Stimulated activated CD8-positive, alpha-beta memory T cell treated with anti-CD3 and anti-CD28 coated beads, Interleukin-7, amount 100 ng/mL, for 4 hours (primary cell): ENCODE measurements at places on chromosomes 13 and 19.

- no peak for DNase-seq
Measured at GRCh38 chr19:29745253-29745652, 30.2 kb upstream of the C19orf12 start.

DNA sequence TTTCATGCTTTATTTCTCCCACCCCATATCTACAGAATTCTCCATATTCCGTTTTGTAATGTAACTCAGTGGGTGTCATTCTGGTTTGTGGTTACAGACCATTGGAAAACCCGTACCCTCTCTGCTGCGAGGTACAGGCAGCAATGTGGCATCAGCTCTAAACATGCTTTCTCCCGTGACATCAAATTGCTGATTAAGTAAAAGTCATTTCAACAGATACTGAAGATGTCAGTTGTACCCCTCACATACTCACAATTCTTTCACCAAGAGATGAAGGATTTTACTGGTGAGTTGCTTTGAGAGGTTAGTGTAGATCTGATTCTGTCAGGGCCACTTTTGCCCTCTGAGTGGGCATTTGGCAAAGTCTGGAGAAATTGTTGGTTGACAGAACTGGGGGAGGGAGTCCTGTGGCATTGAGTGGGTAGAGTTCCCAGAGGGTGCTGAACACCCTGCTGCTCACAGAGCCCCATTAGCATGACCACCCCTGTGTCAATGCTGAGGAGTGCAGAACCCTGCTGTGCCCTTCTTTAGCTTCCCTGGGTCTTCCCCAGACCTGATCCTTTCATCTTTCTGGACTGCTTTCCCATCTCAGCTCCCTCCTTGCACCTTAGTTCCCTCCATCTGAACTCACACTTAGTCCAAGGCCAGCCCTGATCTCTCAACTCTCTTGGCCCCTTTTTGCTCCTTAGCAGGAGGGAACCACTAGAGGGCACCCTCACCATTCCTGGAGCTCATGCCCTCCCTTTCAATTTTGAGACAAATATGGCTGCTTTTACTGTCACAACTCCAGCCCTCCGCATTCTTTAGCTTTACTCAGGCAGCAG is 39.9 kb upstream of the CEACAM8 start:
- DNase-seq = no peak

DNA sequence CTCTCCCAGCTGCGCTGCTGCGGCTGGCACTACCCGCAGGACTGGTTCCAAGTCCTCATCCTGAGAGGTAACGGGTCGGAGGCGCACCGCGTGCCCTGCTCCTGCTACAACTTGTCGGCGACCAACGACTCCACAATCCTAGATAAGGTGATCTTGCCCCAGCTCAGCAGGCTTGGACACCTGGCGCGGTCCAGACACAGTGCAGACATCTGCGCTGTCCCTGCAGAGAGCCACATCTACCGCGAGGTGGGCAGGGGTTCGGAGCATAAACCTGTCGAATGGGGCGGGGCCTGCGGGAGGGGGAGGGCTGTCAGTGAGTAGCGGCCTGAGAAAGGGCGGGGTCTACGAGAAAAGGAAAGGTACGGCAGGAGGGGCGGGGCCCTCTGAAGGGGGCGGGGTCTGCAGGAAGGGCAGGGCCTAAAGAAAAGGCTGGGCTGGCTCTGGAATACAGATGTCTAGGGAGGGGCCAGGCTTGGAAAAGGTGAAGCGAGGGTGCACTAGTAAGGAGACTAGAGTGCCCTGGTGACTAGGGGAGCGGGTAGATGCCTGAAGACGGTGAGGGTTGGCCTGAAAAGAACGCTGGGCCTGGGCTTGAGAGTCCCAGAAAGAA is 3.6 kb downstream of the CD37 start:
- DNase-seq = no peak

- no peak for DNase-seq
Measured at GRCh38 chr19:28920269-28921066, 292.5 kb downstream of the UQCRFS1 start.

DNA sequence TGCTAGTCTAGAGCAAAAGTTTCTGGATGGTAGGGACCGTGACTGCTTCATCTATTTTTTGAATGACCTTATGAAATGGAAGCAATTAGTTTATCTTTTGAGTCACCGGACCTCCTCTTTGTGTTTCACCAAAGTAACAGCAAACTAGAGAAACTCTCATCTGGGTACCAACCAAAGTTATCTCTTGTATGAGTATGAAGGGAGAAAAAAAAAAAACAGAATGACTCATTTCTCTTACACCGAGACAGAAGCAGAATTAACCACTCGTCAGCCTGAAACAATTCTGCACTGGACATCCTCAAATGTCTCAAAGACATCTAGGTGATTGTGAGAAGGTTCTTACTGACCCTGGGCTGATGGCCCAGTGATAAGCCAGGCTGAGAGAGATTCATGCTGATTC is 18.3 kb downstream of the ZNF100 start:
- DNase-seq = no peak

DNA sequence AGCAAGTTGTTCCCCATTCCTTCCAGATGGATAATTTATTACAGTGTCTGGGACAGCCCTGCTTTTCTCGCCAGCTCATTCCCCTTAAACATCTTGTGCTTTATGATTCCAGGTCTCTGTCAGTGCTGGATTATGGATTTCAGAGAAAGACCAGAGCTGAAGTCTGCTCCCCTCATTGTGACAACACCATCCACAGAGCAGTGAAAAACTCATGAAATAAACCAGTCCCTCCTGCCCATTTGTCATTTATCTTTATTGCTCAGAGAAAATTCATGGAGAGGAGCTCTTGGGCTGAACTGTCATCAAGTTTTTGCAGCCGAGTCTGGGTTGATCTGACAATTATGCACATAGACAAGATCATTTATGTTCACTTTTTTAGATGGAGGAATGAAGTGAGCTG is 92.7 kb upstream of the GPR12 start:
- no peak for DNase-seq

- no peak for DNase-seq
Measured at GRCh38 chr13:95615539-95615938, 29.0 kb downstream of the DZIP1 start.

DNA sequence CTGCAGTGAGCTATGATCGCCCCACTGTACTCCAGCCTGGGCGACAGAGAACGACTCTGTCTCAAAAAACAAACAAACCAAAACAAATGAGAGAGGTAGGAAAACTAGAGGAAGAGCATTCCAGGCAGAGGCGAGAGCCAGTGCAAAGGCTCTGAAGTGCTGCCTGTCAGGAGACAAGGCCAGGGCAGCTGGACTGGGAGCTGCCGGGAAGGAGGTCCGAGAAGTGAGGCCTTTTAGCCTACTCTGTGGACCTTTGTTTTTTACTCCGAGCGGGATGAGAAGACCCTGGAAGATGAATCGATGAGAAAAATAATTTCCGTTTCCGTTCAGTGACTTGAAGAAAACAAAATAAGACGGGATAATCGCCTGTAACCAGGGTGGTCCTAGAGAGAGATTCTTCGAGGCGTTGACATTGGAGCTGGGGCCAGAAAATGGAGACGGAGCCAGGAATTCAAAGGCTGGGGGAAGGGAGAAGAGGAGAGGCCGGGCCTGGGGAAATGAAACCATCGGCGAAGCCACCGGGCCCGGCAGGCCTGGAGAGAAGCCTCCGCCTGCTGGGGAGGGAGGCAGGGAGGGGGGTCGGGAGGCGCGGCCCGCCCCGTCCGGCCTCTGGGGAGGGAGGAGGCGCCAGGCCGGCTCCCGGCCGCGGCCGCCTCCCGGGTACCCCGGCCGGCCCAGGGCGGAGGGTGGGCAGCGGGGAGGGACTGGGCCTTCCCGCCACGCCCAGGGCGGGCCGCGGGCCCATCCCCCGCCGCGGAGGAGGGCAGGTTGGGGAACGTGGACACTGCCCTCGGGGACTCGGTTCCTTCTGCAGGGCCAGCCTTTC is 7.8 kb upstream of the SERTAD1 start:
- peak; percentile 44 for DNase-seq

DNA sequence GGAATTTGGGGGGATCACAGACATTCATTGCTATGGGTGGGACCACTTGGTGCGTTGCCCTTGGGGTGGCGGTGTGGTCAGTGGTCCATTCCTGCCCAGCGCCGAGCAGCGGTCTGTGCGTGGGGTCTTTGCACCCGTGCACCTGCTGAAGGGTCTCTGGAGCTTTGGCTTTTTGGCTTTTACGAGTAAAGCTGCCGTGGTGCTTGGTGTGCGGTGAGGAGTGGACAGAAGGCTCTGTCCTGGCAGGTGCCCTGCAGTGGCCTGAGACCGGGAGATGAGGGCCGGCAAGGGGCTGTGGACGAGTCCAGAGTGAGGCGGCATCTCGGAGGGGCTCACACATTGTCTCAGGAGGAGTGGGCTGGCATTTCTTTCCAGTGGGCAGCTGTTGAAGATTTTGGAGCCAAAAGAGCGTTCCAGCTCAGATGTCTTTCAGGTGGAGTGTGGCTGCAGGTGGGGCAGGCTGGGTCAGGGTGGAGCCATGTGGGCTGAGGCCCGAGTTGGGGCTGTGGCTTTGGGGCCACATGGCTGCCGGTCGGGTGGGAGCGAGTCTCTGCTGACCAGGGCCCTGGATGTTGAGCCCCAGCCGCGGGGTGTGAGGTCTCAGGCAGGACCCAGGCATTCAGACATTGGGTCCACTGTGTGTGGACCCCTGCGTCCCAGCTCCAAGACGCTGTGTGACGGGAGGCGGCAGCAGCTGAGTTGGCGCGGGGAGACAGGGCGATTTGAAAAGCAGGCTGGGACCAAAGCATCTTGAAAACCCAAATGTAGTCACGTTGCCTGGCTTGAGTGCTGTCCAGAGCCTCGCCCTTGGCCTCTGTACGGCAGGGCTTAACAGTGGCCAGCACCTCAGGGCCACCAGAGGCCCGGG is 11.7 kb downstream of the GNA11 start:
- DNase-seq = no peak

DNA sequence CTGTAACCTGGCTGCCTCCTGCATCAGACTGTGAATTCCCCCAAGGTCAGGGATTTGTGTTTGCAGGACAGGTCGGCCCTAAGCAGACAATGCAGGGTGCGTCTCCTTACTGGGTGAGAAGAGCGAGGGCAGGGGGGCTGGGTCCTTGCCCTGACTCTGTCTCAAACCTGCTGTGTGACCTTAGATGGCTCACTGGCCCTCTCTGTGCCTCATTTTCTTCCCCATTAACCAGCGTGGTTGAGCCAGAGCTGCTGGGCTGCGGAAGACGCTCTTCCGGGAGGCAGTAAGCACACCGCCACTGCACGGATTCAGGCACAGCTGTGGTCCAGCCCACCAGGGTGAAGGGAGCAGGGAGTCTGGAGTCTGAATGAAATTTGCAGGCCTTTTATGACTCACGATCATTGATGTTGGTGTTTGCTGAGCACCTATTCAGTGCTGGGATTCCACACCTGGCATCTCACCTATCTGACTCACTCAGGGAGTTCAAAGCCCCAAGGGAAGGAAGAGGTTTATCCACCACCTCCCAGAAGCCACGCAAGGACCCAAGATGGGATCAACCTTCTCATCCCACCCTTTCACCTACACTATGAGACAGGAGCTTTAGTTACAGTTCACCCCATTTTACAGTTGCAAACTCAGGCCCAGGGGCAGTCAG is 2.5 kb downstream of the AKT1S1 start:
- DNase-seq = no peak

GRCh38 chr13:109123971-109124370 is 494.6 kb downstream of the MYO16 start:
- DNase-seq = no peak

- DNase-seq = no peak
Measured at GRCh38 chr19:10551698-10552301, 8.1 kb downstream of the ATG4D start.

GRCh38 chr19:5580161-5580571 is 12.4 kb upstream of the TINCR start:
- no peak for DNase-seq

DNA sequence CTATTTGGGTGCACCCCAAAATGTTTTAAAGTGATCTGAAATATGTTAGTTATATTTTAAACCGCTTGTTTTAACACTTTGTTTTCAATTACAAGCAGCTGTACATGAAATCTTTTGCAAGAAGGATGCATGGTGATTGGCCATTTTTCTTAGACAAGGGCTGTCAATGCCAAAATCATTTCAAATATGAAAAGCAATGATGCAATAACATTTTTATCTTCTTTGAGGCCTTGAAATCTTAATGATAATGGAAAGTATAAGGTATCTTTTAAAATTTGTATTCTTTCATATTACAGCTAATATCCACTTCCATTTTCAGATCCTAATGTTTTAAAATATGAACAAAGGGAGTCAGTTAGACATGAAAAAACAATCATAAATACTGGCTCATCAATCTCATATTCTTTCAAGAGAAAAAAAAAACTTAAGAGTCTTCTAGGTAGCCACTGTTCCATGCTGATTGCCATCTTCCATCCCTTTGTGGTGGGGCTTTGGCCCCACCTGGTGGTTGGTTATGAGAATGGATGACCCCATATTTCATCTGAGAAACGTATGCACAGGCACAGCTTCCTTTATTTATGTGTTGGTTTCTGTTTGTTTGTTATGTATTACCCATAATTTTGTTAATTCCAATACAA is 330.3 kb upstream of the MIR17HG start:
- no peak for DNase-seq

DNA sequence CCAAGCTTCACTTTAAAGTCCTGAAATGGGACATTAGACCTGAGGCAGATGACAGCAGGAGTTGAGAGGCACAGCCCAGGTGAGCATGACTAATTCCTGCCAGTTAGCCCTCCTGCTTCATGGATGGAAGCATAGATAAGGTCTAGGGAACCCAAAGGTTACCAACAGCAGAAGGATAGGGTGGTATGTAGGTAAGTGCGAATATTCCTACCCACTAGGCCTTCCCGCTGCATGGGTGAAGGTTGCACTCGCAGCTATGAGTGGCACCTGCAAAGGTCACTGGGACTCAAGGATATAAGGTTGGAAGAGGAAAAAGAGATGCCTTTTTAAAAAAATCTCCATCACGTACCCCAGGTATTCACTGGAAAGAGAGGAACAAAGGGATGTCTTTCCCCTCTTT is 12.2 kb upstream of the MLLT1 start:
- no peak for DNase-seq

- no peak for DNase-seq
Measured at GRCh38 chr13:34757441-34757840, 184.6 kb upstream of the NBEA start.

GRCh38 chr19:13770013-13770635 is 4.1 kb upstream of the C19orf53 start:
- no peak for DNase-seq

GRCh38 chr19:14943601-14944000 is 2.3 kb downstream of the OR7C2 start:
- DNase-seq = no peak

- DNase-seq = no peak
Measured at GRCh38 chr13:111659219-111659775, 338.9 kb downstream of the TEX29 start.

DNA sequence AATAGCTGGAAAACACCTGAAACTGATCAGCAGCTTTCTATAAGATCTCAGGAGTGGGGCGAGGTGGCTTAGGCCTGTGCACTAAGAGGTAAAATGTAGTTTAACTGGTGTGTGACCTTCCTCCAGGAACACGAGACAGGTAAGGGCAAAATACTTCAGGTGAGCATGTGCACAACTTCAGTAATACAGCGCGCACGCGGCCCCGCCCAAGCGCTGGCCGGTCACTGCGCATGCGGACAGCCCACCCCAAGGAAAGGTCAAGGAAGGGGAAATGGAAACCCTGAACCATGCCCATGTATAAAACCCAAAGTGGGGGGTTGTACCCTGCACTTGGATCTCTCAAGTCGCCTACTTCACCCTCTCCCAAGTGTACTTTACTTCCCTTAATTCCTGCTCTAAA is 49.4 kb upstream of the ARHGEF7 start:
- DNase-seq = no peak

GRCh38 chr13:42380420-42381164 is 108.6 kb downstream of the AKAP11 start:
- no peak for DNase-seq

- DNase-seq = no peak
Measured at GRCh38 chr13:32267836-32268439, 47.2 kb downstream of the ZAR1L start.

- no peak for DNase-seq
Measured at GRCh38 chr19:49362048-49362928, at the start of gene TEAD2. Gene TEAD2, minus strand, starts transcription at chr19:49362416. Its CDS starts 2,341 bp downstream, at chr19:49360075.
